Right hindlimb (tissue), 1 donor: ENCODE measurements at places on chromosomes 5 and 9.

- no peak for DNase-seq
These were observed 51.5 kb downstream of the RAI14 start for GRCh38 chr5:34707451-34708107.

- DNase-seq = no peak
These were observed 10.0 kb downstream of the DIPK1B start for GRCh38 chr9:136722093-136722968.

GRCh38 chr5:22391956-22392355 lies 461.2 kb downstream of the CDH12 start:
- no peak for DNase-seq

GRCh38 chr9:69157751-69158466 lies 16.2 kb upstream of the TJP2 start:
- no peak for DNase-seq

GRCh38 chr9:76646249-76646648 lies 118.0 kb upstream of the PCA3 start:
- DNase-seq = no peak

GRCh38 chr5:96316017-96316416 lies 117.0 kb downstream of the PCSK1 start:
- no peak for DNase-seq

DNA sequence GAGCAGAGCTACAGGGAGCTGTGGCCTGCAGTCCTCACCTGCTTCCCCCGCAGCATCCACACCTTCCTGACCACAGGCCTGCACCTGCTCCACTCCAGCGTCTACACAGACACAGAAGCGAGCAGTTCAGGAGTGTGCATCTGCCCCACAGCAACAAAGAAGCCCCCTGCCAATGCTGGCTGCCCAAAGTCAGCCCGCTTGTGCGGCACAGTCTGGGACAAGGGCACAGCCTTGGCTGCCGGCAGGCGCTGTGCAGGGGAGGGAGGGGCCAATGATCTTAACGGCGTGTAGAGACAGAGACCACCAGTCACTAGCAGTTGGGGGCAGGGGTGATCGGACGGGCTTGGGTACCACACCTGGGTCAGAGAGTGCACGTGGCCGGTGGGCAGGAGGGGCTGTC lies 6.6 kb downstream of the BRD9 start:
- DNase-seq = no peak

DNA sequence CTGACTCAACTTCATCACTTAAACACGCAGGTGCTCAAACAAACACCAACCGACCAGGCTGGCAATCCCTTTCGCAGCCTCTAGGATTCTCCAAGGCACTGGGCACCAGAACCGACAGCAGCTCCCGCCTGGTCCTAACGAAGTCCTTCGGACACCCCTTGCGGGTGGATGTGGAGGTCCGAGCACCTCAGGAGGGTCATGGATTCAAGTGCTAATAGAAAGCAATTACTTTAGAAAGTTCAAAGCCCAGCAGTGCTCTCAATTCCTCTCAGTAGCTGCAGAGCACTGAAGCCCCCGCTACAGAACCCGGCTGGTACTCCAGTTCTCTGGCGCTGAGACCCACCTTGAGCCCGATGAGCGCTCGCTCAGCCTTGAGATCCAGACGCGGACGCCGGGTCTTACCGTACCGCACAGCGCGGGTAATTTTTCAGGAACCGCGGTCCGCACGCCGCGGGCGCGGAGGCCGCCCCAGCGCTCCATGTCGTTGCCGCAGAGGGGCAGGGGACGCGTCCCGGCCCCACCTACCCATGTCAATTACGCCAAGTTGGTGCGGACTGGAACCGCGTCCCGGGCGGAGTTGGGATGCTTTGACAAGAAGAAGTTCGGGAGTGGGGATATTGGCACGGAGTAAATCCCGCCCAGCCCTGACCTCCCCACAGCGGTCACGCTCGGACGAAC lies 638 bp downstream of the MARCHF3 start:
- peak; percentile 66 for DNase-seq

GRCh38 chr9:78598120-78598519 lies 301.2 kb downstream of the PSAT1 start:
- DNase-seq = no peak

DNA sequence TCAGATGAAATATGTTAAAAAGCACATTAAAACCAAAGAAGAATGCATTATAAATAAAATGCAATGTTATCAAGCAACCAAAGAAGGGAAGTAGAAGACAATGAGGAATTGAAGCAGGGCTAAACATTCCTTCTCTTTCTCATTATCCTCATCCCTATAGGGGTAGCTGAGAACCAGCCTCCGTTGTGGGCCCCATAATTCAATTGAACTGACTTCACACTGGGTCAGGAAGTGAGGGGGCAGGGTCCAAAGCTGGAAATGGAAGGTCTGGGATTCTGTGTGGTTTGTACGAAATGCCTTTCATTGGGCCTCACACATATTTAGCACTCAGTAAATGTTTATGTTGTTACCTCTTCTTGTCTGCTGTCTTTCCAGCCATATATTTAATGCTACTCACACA lies 220.4 kb upstream of the CD180 start:
- no peak for DNase-seq

DNA sequence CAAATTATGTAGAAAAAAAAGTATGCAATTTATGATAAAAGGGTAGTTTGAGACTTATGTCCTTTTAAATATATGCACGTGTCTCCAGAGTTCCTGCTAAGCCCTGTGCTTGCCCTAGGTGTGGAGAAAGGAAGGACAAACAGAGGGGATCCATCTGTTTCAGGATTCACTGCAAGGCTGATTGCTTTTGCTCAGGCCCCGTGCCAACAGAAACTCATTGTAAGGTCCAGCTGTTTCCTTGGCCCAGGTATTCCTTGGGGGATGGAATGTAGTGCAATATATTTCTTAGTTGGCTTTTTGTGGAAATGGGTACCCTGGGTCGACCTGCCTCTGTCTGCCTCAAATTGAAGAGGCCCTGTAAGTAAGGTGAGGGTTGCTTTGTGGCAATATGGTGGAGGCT lies 268.6 kb upstream of the CLINT1 start:
- no peak for DNase-seq

DNA sequence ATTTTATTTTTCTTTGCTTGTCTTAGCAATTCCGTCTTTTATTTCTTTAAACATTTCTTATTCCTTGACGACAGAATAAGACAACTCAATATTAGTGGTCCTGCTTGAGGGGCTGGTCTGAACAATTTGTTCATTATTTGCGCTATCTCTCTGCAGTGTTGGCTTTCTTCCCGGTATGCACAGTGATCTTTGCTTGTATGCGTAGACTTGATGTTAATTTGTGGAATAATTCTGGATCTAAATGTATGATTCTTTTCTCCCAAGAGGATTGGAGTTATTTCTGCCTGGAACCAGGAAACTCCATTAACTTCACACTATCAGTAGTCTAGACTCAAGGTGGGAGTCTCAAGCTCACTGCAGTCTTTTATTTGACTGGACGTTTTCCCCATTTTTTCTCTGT lies 80.4 kb downstream of the KDM4C start:
- DNase-seq = no peak

DNA sequence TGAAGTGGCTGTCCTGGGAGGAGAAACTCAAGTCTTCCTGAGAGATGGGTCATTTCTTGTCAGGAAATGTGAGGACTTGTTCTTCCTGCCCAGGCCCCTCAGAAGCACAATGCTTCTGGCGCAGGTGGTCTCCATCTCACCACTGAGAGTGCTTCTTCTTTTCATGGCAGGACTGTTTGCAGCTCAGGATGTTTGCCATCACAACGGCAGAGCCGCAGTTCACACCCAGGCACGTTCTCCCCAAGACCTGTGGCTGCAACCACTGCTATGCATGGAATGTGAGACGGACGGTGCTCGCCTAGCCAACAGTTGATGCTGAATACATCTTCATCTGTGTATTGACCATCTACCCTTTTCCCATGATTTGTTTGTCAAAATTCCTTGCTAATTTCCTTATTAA lies 216.3 kb downstream of the GADD45G start:
- DNase-seq = no peak

- DNase-seq = no peak
These were observed 69.3 kb downstream of the DENND1A start for GRCh38 chr9:123860603-123861002.

DNA sequence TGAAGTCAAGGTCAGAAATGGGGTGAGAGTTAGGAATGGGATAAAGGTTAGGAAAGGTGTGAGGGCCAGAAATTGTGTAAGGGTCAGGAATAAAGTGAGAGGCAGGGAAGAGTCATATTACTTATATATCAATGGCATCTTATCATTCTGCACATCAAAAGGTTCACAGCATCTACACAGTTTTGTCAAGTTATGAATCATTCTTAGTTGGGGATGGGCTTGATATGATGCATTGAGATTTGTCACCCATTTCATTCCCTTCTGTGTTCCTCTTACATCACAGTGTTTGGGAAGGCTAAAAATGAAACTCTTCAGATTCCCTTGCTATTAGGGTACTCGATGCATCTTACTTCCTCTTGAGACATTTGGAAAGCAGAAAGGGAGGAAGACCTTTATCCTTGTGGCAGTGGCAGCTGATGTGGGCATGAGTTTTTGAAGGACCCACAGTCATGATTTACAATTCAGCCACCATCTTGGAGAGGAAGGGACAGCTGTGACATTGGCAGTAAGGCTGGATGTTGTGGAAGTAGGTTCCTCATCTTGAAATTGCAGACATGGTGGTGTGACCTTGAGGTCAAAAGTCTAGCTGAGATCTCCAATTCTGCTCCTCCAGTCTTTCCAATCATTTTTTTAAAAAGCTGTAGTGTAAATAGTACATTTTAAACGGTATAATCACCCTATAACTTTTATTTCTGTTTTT lies 24.2 kb upstream of the NPR3 start:
- no peak for DNase-seq

GRCh38 chr5:176369934-176370711 lies 4.8 kb downstream of the ARL10 start:
- no peak for DNase-seq

DNA sequence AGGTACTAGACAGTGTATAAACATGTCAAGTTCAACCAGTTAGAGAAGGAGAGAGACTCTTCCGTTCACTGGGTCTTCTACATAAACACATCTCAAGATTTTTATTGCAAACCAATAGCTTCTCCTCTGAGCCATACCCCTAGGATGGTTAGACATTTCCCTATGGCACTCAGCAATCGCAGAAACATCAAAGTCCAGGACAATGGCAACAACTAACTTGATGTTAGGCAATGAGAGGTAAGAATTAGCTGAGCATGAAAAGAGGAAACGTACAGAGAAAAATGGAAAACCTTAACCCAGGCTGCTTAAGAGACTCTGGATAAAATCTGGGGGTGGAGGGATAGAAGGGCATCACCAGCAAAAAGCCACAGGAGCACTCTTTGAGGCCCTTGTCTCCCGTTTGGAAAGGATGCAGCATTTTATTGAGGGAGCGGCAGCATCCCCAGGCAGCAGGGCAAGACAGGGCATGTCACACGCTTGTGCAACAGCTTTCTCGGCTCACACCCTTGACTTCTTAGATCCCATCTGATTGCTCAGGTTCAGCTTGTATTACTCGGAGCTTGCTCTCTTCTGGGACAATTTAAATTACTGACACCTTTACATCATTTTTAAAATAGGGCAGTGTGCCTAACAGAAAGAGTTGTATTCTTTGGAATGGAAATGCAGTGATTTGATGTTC lies 8.6 kb upstream of the PSAT1 start:
- DNase-seq = no peak

DNA sequence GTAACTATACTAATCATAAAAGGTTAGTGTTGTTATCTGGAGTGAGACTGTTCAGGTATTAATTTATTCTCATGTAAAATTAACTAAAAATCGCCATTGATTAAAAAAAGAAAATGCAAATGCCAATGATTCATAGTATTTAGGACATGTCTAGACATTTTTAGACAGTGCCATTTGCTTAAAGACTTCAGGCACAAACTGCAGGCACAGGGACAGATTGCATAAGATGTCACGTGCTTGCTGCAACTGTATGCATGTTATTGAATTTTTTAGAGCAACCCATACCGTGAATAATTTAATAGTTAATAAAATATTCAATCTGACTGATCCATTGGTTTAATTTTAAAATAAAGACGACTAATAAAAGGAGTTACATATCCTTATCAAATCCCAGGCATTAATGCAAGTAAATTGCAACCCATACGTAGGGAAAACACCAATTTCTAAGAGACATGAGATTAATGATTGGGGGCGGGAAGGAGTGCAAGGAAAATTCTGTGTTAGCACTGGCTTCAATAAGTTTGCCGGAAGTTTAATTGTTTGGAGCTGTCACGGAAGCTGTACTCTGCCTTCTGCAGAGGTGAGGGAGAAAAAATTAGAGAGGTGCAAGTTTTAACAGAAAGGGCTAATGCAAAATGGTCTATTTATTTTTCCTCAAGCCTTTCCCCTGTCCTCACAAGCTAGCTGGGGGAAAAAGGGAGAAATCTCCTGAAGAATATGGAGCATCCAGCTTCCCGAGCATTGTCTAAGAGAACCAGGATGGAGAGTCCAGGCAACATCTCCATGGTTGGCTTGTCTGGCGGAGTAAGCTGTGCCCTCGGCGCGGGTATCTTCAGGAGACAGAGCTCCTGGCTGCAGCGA lies 2.9 kb downstream of the EDIL3 start:
- DNase-seq = peak; percentile 15

DNA sequence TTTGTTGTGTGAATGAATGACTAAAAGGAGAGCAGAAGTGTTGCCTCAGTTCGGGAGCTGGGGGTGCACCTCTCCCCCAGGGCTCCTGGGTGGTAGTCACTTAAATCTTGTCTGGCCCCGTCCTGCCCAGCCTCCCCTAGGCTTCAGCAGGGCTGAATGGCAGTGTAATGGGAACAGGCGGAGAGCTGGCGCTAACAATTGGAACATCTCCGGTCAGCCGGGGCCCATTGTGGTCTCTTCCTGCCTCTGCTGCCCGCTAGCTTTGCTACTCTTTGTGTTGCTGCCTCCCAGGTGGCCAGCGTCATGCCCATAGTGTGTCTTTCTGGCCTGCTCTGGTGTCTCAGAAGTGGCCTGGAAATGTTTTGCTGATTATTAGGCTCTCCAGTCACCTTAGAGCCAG lies 62.3 kb downstream of the RGS3 start:
- DNase-seq = no peak

DNA sequence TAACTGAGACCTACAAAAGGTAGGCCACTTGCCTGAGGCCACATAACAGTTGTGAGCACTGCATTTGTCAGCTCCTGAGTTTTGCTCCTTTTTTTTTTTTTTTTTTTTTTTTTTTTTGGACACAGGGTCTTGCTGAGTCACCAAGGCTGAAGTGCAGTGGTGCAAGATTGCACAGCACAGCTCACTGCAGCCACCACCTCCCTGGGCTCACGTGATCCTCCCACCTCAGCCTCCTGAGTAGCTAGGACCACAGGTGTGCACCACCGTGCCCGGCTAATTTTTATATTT lies 37.1 kb downstream of the LAMC3 start:
- no peak for DNase-seq

DNA sequence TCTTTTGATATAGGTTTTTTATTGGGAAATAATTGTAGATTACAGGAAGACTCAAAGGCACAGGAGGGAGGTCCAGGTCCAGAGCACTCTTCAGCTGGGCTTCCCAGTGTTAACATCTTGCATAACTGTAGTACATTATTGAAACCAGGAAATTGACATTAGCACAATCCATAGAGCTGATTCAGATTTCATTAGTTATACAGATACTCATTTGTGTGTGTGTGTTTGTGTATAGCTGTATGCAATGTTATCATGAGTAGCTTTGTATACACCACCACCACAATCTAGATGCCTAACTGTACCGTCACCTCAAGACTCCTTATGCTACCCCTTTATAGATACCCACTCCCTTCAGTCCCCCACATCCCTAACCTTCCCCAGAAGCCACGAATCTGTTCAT lies 47.9 kb downstream of the SLC36A1 start:
- DNase-seq = no peak

- DNase-seq = no peak
These were observed 91.1 kb upstream of the STARD4 start for GRCh38 chr5:111603446-111603827.

- no peak for DNase-seq
These were observed 42.4 kb downstream of the TRIO start for GRCh38 chr5:14185326-14186058.
